T-cell (primary cell): ENCODE measurements at places on chromosomes 13 and 19.
A peak's percentile ranks its signal among the peaks of the same experiment; 100 is the strongest.

GRCh38 chr19:56272161-56272798 is at the start of gene EDDM13:
Gene EDDM13, plus strand, starts transcription at chr19:56272748. Its CDS starts 87 bp downstream, at chr19:56272835.
- no peak for DNase-seq

DNA sequence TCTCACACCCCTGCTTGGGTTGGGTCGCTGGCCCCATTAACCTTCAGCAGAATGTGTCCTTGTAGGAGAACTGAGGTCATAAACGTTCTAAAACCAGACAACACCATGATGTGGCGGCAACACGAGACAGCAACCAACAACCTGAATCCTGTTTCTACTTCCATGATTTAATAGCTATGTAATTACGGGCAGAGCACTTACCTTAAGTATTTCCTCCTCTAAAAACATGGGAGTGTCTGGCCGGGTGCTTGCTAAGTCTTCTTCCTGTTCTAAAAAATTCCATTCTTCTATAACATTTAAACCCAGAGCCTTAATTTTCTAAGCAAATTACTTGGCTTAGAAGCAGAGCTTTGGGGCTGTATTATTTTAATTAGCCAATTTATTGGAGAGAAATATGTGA is 33.5 kb upstream of the IRS2 start:
- no peak for DNase-seq

- no peak for DNase-seq
Observed at GRCh38 chr13:48667136-48667535, 13.4 kb downstream of the CYSLTR2 start.

DNA sequence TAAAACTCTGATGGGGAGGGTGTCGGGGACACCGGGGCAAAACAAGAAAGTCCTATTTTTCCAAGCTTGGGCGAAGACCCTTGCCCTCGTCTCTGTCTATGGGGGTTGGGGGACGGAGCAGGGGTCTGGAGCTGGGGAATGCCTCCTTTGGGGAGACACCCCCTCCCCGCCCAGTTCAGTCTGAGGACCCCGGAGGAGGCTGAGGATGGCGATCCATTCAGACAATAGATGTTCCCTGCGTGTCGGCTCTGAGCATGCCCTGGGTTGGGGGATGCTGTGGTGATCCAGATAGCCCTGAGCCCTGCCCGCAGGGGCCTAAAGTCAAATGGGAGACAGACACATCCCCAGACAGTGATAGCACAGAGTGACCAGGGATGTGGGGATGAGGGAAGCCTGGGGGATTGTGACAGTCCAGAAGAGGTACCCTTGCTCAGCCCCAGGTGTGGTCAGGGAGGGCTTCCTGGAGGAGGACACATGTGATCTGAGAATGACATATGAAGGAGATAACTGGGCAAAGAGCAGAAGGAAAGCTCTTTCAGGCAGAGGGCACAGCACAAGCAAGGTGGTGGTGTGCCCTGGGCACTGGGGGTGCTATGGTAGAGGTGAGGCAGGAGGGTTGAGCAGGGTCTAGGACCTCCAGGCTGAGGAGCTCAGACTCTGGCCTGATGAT is 9.1 kb downstream of the LRFN3 start:
- DNase-seq: no peak

GRCh38 chr13:49746111-49746510 is 46.4 kb downstream of the KPNA3 start:
- no peak for DNase-seq

DNA sequence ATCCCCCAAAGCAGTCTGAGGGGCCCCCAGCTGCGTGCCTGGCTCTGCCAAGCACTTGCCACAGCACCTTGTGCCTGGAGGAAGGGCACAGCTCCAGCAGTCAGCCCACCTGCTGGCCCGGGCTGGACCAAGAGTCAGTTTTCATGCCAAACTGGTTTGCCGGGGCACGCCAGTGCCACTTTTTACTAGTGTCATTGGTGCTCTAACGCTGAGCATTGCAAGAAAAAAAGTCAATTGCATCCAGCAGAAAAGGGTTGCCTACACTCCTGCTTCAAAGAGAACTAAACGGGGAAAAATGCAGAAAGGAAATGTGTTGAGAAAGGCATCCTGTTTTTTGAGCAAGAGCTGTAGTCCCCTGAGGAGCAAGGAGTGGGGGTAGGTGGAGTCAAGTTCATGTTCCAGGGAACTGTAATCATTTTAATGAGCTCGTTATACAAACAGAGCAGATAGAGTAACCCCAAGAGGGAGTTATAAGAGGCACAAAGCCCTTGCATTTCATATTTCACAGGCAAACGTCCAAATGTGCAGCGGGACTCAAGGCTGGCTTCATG is 68.4 kb downstream of the F2RL3 start:
- DNase-seq: no peak

DNA sequence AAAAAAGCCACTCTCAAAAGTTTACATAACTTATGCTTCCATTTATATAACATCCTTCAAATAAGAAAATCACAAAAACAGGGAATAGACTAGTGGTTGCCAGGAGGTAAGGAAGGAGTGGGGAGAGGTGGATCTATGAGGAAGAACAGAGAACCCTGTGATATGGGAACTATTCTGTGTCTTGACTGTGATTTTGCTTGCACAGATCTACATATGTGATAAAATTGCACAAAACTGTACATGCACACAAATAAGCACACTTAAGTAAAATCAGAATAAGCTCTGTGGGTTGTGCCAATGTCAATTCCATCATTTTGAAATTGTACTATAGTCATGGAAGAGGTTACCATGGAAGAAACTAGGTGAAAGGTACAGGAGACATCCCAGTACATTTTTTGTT is 121.6 kb upstream of the SGCG start:
- DNase-seq: no peak

DNA sequence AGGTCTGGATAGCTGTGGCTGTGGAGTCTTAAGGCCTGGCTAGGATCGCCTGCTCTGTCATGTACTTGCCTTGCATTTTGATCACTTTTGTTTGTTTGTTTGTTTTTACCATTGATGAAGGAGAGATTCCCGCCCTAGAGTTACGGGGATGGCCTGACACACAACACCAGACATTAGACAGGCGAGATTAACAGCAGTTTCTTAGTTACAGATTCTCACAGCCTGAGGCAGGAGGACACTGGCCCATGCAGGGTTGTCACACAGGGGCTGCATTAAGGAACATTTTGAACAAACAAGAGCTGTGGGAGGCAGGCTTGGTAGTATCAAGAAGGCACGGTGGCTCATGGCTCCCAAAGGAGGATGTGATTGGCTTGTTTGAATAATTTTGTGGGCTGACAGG is 291.8 kb downstream of the HS6ST3 start:
- no peak for DNase-seq

GRCh38 chr19:21912654-21913053 is 76.7 kb upstream of the ZNF43 start:
- DNase-seq: no peak

DNA sequence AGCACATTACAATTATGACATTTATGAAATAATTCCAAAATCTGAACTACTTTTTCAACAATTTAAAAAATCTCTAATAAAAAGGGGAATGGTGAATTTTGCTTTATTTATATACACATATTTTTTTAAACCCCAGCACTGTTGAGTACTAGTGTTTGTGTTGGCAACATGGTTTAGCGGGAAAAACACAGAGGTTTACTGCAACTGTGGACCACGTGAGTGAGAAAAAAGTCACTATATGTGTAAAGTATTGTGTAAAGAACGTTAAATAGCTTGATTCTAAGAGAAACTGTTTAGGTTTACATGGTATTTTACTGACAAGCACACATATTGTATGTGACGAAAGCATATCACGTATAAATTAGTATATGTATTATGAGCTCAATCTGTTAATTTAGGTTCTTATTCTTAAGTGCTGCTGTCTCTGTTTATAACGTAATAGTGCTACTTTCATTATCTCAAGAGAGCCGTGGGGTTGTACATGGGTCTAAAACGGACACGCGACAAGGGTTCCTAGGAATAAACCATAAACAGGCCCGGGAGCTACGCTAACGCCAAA is 617 bp downstream of the SKA3 start:
- no peak for DNase-seq

GRCh38 chr13:99436686-99437416 is 64.4 kb upstream of the TM9SF2 start:
- DNase-seq: peak; percentile 94

GRCh38 chr19:8686549-8686948 is 12.0 kb downstream of the ACTL9 start:
- DNase-seq: no peak

DNA sequence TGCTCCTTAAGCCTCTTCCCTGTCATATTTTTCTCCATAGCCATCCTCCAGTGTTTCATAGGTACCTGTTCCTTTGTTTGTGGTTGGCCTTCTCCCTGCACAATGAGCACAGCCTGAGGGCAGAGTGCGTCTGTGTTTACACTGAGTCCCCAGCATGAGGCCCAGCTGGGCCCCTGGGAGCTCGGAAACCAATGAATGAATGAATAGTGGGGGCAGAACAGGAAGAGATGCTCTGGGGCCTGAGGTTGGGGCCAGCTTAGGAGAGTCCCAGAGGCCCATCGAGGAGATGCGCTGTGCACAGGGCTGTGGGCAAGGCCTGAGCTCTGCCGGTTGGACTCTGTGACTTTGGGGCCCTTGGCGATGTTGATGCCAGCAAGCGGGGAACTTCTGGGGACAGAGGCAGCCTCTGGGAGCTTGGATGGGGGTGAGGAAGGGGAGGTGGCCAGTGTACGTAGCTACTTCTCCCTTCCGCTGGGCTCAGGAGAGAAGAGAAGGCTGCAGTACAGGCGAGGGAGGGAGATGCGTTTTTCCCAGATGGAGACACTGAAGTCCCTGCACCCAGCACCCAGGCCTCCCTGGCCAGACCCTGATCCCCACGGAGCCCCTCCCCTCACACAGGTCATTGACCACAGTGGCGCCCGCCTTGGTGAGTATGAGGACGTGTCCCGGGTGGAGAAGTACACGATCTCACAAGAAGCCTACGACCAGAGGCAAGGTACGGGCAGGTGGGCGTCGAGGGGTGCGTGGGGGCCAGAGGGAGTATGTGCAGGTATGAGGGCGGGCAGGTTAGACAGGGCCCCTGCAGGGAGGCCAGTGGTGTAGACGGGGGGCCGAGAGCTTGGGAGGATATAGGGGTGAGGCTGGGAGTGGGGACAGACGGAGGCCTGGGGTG is 5.1 kb downstream of the TBCB start:
- no peak for DNase-seq

DNA sequence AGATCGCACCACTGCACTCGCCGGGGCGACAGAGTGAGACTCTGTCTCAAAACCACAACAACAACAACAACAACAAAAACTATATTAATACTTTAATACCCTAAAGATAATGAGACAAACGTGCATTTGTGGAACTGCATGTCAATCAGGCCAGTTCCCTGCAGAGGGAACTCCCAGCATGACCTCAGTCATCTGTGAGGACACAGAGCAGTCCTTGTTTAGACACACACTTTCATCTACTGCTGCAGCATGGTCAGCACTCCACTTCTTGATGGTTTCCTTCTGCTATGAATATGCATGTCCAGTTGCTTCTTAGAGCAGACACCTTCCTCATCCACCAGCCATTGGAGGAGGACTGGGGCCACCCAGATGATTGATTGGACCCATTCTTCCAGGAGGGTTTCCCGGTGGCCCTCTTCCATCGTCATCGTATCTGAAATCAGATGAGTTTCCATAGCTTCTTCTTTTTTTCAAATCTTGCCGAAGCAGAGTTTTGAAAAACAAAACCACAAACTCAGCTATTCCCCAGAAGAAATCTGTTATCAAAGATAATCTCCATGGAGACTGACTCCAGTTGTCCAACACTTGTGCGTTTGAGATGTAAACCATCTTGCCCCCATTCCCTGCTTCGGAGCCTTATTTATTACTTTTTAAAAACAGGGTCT is 26.5 kb downstream of the ZNF607 start:
- DNase-seq: no peak

- DNase-seq: no peak
Observed at GRCh38 chr13:100334214-100334613, 245.3 kb downstream of the PCCA start.

- DNase-seq: no peak
Observed at GRCh38 chr19:40155749-40156265, 35.4 kb upstream of the MAP3K10 start.
